ENCODE measurements at places on chromosomes 5 and 9.

- no peak for DNase-seq
Observed at GRCh38 chr5:137858954-137859353, 8.7 kb upstream of the MYOT start.

- no peak for DNase-seq
Observed at GRCh38 chr5:640461-641330, 28.6 kb downstream of the CEP72 start.

- no peak for DNase-seq
Observed at GRCh38 chr5:175855041-175855720, 16.2 kb upstream of the CPLX2 start.

- no peak for DNase-seq
Observed at GRCh38 chr9:129944506-129945116, 98.4 kb downstream of the FNBP1 start.

DNA sequence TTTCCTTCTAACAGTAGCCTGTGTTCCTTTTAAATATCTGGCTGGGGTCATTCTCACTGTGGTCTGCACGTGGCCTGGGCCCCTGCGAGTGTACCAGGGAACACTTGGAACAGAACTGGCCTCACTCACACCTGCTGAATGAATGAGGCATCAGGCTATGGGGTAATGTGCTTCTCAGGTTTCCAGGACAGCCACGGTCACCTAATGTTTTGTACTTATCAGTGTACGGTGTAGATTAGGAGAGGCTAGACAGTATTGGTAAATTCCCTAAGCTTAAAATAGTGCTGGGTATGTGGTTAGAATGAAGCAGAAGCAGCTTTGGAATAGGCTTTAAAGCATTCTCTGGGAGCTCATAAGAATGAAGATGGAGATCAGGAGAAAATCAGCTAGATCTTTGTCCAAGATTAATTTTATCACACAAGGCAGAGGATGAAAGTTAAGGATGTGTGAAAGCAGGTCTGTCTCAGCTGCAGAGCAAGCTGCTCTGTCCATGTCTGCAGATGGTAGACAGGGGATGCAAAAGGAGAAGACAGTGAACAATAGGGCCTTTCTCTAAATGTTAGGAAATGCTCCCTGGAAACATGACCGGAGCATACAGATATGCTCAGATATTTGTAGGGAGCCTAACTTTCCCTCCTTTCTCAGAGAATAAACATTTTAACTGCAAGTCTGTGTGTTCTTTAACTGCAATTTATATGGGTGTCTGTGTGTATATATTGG, 267.5 kb downstream of the NR3C1 start:
- no peak for DNase-seq

- DNase-seq = no peak
Observed at GRCh38 chr5:133713751-133714150, 101.4 kb upstream of the FSTL4 start.

- DNase-seq = no peak
Observed at GRCh38 chr5:174723315-174723978, 935 bp upstream of the MSX2 start.

GRCh38 chr5:5320062-5320805, 102.2 kb upstream of the ICE1 start:
- DNase-seq = no peak

- no peak for DNase-seq
Observed at GRCh38 chr5:147332658-147333057, 97.8 kb downstream of the STK32A start.

DNA sequence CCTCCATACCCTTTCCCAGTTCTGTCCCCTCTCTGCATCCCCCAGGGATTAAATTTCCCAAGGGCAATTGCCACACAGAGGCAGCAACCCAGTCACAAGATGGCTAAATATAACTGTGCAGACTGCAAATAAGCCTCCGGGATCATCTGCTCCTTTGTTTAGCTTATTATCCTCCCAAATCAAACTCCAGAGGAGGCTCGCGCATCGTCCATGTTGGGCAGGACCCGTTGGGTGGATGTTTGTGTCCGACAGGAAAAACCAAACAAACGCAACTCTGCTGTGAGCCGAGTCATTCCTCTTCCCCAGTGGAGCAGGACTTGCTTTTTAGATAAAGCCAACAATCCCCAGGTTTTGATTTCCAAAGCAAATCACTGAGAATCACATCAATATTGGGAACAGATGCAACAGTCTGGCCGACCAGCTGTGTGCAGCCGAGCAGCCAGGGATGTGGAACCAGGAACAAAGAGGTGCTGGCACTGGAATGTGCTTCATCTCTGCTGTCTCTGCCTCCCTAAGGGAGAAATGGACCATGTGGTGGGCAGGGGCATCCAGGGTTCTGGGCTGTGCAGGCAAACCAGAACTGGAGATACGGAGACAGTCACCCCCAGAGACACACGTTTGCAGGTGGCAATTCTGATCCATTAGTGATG, 89.8 kb downstream of the PTTG1 start:
- no peak for DNase-seq

DNA sequence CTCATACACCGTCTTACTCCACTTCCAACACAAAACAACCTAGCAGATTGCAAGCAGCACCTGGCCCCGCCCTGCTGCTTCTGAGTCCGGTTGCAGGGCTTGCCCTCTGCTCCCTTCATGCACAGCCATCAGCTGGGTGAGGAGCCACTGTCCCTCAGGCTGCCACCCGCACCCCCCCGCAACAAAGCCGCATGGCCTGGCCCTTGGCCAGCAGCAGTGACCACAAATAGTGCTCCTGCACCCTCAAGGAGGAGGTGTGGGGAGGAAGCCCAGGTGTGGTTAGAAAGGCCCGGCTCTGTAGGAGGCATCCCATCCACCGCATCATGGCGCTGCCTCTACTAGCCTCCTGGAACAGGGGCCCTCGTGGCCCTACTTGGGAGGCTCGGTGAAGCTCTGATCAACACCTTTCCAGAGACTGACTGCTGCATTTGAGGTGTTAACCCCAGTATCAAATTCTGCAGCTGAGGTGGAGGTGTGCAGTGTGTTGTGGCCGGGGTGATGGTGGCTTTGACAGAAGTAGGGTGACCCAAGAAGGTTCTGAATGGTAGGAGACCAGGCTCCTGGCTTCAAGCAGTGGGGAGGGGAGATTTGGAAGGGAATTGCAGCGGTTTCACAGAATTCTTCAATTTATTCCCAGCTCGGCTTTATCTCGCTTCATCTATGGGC, 52.7 kb downstream of the WNK2 start:
- DNase-seq = no peak

- no peak for DNase-seq
Observed at GRCh38 chr5:116365006-116365496, 209.6 kb downstream of the SEMA6A start.

DNA sequence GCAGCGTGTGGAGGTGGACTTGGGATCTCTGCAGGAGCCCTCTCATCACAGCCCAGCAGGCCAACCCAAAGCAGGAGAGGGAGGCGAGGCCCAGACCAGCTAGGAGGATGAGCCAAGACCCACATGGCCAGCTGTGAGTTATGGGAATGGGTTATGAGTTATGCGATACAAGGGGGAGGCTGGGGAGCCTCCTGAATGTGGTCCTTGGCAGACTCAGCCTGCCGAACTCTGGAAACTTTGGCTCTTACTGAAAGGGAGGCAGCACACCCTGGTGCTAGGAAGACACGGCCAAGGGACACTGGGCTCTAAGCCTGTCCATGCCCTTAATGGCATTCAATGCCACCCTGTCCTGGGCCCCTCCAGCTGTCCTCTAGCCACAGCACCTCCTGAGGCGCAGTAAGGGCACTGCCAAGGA, 7.7 kb upstream of the VAV2 start:
- DNase-seq = no peak

GRCh38 chr9:98031935-98032334, 24.6 kb upstream of the NANS start:
- DNase-seq = no peak

DNA sequence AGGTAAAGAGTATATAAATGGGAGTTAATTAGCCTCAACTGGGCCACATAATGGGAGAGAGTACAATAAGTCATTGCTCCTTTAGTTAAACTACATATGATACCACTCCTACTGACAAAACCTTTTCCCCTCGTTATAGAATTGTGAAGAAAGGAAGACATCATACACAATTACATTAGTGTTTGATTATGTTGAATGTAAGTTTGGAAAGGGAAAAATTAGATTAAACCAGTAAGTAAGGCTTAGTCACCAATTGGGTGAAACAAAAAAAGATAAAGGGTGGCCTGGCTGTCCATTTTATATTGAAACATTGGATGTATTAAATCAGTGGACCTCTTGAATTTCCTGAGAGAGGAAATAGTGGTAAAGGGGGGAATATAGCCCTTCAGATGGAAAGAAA, 464.3 kb upstream of the PAPPA start:
- no peak for DNase-seq

- no peak for DNase-seq
Observed at GRCh38 chr5:80745490-80745889, 90.7 kb upstream of the DHFR start.

- no peak for DNase-seq
Observed at GRCh38 chr9:121537283-121537682, 37.6 kb upstream of the GGTA1 start.

GRCh38 chr5:73954381-73954780, 328.4 kb downstream of the ARHGEF28 start:
- DNase-seq = no peak

DNA sequence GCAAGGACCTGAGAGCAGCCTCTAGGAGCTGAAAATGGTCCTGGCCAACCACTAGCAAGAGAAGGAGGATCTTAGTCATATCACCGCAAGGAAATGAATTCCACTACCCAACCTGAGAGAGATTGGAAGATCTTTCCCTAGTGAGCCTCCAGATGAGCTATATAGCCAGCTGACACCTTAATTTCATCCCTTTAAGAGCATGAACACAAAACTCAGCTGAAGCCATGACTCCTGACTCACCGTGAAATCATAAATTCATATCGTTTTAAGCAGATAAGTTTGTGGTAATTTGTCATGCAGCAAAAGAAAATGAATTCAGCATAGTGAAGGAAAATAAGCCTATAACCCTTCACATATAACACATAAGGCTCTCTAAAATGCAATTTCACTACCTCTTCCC, 23.5 kb downstream of the MAPKAP1 start:
- DNase-seq = no peak

DNA sequence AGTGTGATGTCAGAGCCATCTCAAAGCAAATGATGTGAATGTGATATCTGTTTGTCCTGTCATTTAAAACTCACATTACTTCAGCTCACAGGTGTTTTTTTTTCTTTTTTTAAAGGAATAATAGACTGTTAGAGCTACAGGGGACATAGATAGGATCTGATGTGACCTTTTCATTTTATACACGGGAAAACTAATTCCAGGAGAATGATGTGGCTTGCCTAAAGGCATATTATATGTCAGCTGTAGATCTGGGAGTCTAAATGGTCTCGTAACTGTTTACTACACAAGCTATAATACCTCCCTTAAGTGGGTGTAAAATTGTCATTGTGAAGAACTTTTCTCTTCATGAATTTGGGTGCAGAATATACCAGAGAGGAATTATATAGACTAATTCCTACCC, 2.0 kb downstream of the NMUR2 start:
- DNase-seq = no peak

DNA sequence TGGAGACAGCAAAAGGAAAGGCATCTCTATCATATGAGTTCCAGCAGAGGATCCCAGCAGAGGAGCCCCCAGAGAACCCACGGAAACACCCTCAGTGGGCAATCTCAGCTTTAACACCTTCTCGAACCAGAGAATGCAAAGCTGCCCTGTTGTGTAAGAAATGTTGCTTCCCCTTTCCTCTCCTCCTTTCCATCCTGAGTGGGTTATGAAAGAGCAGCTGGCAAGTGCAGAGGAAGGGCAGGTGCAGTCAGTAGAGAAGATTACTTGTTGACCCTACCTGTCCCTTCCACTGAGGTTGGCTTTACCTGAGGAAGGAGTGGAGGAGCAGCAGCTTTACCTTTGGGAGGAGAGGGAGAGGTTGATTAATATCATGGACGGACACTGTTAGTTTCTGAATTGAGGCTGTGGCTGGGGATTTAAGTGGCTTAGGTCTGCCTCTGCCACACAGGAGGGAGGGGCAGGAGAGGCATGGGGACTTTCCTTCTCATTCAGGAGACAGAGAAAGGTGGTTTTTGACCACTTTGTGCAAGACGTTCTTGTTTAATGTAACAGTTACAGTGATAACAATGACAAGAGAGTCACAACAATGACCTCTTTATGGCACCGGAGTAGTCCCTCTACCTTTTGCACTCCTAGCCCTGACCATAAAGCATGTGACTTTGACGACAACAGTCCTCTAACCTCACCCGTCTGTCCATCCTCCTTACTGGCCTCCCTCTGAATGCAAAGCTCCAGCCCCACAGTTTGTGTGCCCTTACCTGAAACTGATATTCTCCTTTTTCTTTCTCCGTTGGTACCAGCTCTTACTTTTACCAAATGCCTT, 254.8 kb downstream of the NSG2 start:
- DNase-seq = no peak

DNA sequence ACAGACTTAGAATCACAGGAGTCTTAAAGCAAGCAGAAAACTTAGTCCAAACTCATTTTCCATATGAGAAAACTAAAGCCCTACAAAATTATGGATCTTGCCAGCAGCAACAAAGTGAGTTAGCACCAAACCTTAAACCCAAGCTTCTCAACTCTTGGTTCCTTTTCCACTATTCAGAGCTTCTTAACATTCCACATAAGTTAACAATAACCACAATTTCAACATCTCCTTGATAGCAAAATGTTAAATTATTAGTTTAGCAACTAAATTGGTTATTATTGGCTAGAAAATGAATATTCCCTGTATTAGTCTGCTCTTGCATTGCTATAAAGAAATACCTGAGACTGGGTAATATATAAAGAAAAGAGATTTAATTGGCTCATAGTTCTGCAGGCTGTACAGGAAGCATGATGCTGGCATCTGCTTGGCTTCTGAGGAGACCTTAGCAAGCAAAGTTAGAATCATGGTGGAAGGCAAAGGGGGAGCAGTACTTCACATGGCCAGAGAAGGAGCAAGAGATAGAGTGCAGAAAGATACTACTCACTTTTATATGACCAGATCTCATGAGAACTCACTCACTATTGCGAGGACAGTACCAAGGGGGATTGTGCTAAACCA, 26.2 kb upstream of the ARSB start:
- no peak for DNase-seq

DNA sequence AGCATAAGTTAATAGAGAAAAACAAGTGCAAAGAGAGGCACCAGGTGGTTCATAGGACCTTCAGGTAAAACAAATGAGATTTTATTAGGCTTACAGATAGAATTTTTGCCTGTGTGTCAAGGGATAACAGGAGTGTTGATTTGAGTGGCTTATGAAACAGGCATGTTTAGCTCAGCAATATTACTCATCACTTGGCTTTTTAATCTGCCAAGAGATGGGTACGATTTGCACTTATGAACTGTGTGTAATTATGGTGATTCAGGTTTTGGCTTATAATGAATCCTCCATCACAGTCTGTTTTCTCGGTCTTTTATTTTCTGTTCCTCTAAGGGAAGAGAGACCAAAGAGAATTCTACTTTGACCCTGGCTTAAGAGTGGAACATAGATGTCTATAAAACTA, 199.3 kb downstream of the DMRTA1 start:
- no peak for DNase-seq

- DNase-seq = no peak
Observed at GRCh38 chr5:57805732-57806131, 323.1 kb upstream of the ACTBL2 start.

GRCh38 chr5:180785121-180785781, 17.4 kb downstream of the MGAT1 start:
- DNase-seq = no peak
